ENCODE measurements at places on chromosomes 16 and 17.

DNA sequence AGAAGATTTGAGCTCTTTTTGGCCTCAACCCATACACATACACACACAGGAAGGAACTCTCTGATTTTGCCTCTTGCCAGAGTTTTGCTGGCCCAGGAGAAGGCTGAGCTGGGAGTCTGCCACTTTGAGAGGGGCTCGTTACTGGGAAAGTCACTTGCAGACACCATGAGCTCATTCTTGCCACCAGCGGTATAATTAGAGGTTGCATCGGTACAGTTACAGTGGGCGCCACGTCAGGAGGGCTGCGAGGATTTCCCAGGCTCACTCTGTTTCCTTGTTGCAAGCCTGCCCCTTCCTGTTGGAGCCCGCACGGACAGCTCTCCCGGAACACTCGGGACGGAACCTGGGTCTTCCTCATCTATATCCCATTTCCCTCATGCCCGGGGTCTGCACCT lies 3.1 kb upstream of the SDK2 start:
- DNase-seq = no peak

DNA sequence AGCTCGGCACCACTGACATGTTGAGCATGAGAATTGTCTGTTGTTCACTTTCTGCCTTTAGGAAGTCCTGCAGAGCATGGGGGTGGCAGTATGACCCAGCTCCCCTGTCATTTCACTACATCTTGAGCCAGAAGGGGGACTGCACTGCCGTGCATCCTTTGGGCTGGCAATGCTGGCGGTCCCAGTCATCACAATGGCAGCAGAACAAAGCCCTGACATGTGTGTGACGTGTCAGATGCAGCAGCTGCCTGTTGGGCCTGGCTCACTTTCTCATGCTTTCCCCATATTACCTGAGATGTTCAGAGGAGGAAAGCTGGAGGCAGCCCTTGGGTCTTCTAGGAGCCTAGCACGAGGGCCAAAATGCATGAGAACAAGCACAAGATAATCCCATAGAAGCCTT lies 6.3 kb upstream of the ABAT start:
- no peak for DNase-seq

GRCh38 chr17:34820248-34820801 lies 140.9 kb downstream of the CCT6B start:
- DNase-seq = no peak

DNA sequence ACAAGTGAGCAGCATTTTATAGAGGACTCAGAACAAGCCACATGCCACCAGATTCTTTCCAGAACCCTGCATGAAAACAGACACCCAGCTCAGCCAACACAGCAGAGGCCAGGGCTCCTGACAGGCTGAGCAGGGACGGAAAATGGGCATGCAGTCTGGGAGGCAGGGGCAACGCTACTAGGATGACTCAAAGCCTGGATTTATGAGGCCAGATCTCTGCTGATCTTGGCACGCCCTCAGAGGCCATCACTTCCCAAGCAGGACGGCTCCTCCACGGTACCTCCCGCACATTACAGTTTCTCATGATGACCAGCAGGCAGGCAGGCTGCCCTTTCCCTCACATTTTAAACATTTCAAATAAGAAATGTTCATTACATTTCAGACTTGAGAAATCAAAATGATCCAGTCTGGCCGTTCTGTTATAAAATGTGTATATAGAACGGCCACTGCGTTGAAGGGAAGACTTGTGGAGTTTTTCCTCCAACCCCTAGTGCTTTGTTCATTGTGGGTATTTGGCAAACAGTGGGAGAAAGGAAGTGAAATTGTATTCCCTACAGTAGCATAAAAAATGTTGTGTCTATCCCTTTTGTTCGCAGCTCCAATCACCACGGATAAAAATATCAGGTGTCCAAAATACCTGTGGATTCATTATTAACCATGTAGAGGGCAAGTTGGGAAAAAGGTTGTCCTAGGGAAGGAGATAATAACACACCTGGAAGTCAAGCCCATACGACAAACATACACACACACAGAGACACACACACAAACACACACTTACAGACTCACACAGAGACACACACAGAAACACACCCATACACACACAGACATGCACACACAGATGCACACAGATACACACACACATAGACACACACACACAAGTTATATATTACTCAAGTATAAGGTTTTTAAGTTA lies 64.8 kb upstream of the ADAMTS18 start:
- DNase-seq = no peak

GRCh38 chr16:48635199-48635718 lies 25.3 kb upstream of the N4BP1 start:
- DNase-seq = no peak

GRCh38 chr17:76940738-76941350 lies 72.6 kb downstream of the MGAT5B start:
- no peak for DNase-seq

GRCh38 chr17:31854672-31855071 lies 4.4 kb downstream of the COPRS start:
- DNase-seq = no peak

DNA sequence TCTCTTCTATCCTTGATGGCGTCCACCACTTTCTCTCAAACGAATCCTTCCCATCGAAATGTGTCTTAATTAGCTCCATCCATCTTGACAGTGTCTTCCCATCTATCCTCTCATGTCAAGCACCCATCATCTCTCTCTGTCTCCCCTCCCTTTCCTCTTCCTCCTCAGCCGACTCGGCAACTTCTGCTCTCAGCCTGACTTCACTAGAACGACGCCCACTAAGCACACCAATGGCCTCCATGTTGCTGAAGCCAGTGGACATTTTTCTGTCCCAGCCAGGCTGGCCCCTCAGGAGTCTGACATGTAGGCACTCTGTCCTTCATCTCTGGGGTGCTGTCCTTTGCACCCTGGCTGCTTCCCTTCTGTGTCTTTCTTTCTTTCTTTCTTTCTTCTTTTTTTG lies 2.5 kb upstream of the SPATA20 start:
- no peak for DNase-seq

GRCh38 chr16:12532871-12533610 lies 270.6 kb downstream of the CPPED1 start:
- DNase-seq = no peak

DNA sequence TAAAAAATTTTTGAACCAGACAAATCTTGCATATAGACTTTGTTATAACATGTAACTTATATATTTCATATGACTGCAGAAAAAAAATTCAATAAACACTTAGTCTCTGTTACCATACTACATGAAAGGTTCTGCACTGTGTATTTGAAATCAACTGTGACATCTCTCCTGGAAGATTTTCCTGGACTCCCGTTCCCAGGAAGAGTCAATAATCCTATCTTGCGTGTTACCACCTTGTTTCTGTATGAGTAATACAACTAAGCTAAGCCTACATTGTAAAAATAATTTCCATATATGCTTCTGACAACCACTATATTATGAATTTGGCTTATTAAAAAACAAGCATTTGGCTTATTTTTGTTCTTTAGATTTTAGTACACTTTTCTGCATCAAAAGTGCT lies 665.6 kb upstream of the SOX9 start:
- DNase-seq = no peak

DNA sequence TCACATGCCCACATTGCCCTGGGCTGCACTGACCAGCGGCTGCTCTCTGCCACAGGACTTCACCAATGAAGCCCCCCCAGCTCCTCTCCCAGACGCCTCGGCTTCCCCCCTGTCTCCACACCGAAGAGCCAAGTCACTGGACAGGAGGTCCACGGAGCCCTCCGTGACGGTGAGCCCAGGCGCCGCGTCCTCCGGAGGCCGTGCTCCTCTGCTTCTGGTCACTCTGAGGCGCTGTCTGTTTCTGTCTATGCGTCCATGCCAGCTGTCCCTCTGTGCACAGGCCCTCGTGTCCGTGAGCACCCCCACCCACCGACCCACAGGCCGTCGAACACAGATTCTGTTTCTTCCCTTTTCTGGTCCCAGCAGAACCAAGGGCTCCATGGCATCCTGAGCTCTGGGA lies 62.6 kb downstream of the PLD6 start:
- DNase-seq = no peak

- DNase-seq = no peak
Observed at GRCh38 chr17:42284024-42284369, 4.3 kb upstream of the STAT5A start.

- no peak for DNase-seq
Observed at GRCh38 chr17:56009795-56010651, 143.3 kb upstream of the ANKFN1 start.

- no peak for DNase-seq
Observed at GRCh38 chr16:77788181-77789084, at the start of gene VAT1L. VAT1L (plus strand) TSS chr16:77788564; CDS start chr16:77788683, 119 bp downstream.

- DNase-seq = no peak
Observed at GRCh38 chr16:23863511-23864422, 28.0 kb downstream of the PRKCB start.

Data from effector memory CD8-positive, alpha-beta T cell (primary cell).